Thoracic aorta (tissue), 2 donors: ENCODE measurements at places on chromosomes 11 and 22. TPM values are rescaled to one million over a fixed set of nuclear protein-coding genes. Genes with fewer than 3 reads are reported as not detected.

The CRY2 gene
- total RNA-seq: 54.4 TPM

The CCDC85B gene
- total RNA-seq: 75.8 TPM

The ME3 gene
- total RNA-seq: 62.5 TPM

The ART1 gene
- not detected for total RNA-seq

The MS4A12 gene
- total RNA-seq: not detected

The FAM111A gene
- 23.6 TPM for total RNA-seq

The OR5P2 gene
- total RNA-seq: not detected

The LRP4 gene
- 8.4 TPM for total RNA-seq

The DDIAS gene
- not detected for total RNA-seq

The LRRC74B gene
- not detected for total RNA-seq

The IGLL5 gene
- not detected for total RNA-seq

The PRRG4 gene
- total RNA-seq: 5.1 TPM

The IGLL1 gene
- not detected for total RNA-seq

The TMEM41B gene
- total RNA-seq: 19.1 TPM

The DEPDC7 gene
- 1.1 TPM for total RNA-seq

The MS4A4A gene
- 44.9 TPM for total RNA-seq

The RCOR2 gene
- 1.4 TPM for total RNA-seq
